ENCODE measurements at places on chromosomes 11 and 22. TPM values are rescaled to one million over a fixed set of nuclear protein-coding genes. Genes with fewer than 3 reads are reported as not detected.

DNA sequence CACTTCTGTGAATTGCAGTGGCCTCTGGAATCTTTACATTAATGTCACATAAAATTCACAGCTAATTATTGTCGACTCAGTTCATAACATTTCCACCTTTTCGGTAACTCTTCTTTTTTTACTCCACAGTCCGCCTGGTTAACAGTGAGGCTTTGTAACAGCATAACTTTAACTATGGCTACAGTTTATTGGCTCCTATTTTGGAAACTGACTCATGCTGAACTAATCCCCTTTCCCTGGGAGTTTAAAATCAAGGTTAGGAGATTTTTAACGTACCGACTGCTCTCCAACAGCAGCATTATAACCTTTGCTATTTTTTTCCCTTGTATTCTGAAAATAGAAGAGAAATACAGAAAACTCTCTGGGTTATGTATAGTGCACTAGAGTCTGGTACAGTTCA is 3.2 kb upstream of the POGLUT3 start:
- peak; percentile 14 for DNase-seq

DNA sequence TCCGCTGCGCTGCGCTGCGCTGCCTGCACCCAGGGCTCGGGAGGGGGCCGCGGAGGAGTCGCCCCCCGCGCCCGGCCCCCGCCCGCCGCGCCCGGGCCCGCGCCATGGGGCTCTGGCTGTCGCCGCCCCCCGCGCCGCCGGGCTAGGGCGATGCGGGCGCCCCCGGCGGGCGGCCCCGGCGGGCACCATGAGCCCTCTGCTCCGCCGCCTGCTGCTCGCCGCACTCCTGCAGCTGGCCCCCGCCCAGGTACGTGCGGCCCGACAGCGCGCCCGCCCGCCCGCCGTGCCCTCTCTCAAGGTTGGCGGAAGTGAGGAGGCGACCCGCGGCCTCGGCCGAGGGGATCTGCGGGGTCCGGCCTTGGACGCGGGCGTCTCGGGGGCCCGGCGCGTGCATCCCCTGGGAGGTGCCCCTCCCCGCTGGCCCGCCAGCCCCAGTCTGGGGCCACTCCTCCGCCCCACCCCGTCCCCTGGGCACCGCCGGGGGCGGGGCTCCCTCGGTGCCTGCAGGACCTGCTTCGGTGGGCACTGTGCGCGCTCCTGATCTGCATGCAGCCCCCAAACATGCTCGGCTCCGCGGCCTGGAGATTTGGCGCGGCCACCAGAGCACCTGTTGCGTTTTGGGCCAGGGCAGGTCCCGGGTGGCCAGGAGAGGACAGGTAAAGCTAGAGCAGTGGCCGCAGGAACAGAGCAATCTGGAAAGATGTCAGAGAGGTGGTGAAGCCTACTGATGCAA is 429 bp downstream of the VEGFB start:
- DNase-seq, result no peak

The MS4A3 gene
- not detected for total RNA-seq

DNA sequence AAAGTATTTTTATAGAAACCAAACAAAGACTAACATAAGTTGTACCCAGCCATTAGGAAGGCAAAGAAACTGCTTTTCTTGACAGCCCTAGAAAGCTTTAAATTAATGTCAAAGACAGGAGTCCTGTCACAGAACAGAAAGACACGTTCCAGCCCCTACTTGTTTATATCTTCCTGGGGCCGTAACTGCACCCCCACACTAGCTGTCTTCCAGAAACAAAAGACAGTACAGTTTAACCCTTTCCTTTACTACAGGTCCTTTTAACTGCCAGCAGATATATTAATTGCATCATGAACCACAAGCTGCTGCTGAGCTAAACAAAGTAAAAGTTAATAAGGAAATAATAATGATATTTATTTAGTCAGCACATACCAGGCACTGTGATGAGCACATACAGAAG is 20.3 kb upstream of the CFAP300 start:
- no peak for DNase-seq

GRCh38 chr11:66685276-66686099 is 7.8 kb upstream of the RBM4B start:
- no peak for DNase-seq

DNA sequence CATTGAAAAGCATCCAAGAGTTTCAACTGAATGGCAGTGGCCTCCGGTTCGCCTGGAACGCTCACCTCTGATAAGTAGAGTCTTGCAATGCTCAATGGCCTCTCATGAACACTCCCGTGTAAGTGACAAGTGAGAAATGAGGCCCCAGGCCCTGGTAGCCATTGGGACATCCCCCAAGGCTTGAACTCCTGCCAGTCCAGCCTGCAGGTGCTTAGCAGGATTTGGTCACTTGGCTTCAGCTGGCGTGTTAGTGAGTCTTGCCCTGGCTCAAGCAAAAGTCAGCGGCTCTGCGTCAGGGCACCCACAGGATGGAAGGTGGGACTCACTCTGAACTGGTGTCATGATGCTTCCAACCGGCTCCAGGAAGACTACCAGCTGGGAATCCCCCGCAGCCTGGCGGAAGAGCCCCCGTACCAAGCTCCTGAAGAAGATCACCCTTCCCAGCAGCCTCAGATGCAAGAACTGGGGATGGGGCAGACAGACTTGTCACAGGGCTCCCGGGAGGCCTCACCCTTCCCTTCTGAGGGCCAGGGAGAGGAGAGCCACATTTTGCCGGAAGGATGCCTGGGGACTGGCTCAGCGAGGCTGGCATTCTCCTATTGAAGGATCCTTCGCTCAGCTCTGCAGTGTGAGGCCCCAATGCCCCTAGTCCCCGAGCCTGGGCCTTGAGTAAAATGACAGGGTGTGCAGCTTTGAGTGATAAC is 19.3 kb downstream of the MB start:
- no peak for DNase-seq

The CFL1 gene
- total RNA-seq, result 713 TPM

GRCh38 chr11:79472819-79473529 is 32.1 kb upstream of the TENM4 start:
- DNase-seq, result no peak

The ZNF280B gene
- total RNA-seq, result 0.45 TPM

The FGF3 gene
- total RNA-seq, result not detected

- DNase-seq, result no peak
Measured at GRCh38 chr22:28597665-28598064, 82.0 kb downstream of the TTC28 start.

GRCh38 chr11:3051196-3052108 is 5.8 kb downstream of the CARS1 start:
- DNase-seq, result no peak

All from fibroblast of the aortic adventitia (primary cell).